ENCODE measurements at places on chromosomes 12 and 14. TPM values are rescaled to one million over a fixed set of nuclear protein-coding genes. Genes with fewer than 3 reads are reported as not detected.
A peak's percentile ranks its signal among the peaks of the same experiment; 100 is the strongest.

- no peak for DNase-seq
These were observed 287.5 kb downstream of the DUSP6 start for GRCh38 chr12:89064780-89065179.

GRCh38 chr14:70714055-70714550, 72.4 kb downstream of the TTC9 start:
- peak; percentile 15 for DNase-seq

- no peak for DNase-seq
These were observed 222.4 kb downstream of the PAX9 start for GRCh38 chr14:36884049-36884448.

DNA sequence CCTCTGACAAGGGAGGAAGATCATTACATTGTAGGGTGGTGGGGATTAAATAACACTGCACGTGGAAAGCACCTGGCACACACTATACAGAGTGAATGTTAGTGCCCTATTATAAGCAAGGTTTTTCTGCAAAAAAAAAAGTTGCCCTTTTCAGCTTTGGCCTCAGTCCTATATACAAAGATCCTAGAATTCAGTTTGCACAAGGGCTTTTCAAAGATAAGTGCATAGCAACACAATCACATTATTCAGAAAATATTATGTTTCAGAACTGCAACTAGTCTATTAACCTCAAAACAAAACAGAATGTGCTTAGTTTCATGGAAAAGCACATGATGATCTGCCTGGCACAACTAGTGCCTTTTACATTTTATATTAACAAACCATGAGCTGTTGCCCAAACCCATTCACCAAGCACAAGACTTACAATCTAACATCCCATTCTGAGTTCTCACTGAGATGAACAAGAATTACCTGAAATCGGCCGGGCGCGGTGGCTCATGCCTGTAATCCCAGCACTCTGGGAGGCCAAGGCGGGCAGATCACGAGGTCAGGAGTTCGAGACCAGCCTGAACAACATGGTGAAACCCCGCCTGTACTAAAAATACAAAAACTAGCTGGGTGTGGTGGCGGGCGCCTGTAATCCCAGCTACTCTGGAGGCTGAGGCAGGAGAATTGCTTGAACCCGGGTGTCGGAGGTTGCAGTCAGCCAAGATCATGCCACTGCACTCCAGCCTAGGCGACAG, 1.8 kb downstream of the TM7SF3 start:
- no peak for DNase-seq

- DNase-seq = no peak
These were observed 510.4 kb downstream of the SLC16A7 start for GRCh38 chr12:60106214-60106613.

DNA sequence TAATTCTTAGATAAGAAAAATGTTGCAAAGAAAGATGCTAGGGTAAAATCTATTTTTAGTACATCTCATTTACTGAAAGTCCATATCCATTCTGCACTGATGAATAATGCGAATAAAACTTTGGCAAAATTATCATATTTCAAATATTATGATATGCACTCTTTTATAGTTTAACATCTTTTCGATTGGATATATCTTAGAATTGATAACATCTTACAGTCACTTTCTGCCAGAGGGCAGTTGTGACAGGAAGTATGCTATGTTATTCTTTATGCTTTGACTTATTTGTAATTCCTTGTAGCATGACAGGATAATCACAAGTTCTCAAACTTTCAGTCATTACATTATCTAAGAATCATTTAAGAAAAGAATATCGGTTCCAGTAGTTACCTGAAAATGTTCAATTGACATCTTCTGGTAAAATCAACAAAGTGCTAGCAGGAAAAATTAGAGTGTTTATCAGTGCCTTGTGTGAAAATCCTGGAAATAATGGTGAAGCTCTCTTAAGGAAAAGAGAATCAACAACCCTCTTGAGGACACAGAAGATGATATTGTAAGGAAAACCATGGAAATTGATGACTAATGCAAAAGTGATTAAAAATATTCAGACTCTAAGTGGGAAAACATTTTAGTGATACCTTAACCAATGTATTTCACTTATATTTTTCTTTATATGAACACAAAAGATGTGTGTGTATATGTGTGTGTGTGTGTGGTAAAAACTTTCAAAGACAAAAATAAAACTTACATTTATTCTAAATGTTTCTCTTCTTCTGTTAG, 95.5 kb downstream of the SLC6A15 start:
- no peak for DNase-seq

- DNase-seq = no peak
These were observed 1.6 kb downstream of the INSM2 start for GRCh38 chr14:35535483-35536112.

DNA sequence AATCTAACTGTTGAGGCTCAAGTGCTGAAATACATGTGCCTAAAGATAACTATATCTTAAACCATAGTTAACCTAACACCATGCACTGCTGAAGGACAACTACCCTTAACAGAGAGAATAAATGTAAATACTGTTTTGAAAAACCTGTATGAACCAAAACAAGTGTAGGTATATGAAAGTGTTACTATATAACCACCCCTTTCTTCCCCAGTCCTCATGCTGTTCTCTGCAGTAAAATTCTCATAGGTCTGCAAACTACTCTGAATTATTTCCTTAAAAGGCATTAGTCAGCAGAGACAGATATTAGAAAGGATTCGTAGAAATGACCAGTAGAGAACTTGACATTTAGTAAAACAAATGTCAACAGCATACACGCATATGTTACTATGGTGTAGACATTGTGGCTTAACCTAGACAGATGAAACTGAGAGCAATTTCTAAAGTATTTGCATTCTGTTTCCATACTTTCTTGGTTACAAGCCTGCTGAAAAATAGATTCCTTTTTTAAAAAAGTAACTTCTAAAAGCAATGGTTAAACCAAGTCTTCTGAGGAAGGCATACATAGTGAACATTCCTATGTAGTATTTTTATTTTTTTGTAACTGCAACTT, 13.9 kb downstream of the CSRP2 start:
- no peak for DNase-seq

GRCh38 chr14:30227436-30227835, 299.8 kb upstream of the PRKD1 start:
- no peak for DNase-seq

DNA sequence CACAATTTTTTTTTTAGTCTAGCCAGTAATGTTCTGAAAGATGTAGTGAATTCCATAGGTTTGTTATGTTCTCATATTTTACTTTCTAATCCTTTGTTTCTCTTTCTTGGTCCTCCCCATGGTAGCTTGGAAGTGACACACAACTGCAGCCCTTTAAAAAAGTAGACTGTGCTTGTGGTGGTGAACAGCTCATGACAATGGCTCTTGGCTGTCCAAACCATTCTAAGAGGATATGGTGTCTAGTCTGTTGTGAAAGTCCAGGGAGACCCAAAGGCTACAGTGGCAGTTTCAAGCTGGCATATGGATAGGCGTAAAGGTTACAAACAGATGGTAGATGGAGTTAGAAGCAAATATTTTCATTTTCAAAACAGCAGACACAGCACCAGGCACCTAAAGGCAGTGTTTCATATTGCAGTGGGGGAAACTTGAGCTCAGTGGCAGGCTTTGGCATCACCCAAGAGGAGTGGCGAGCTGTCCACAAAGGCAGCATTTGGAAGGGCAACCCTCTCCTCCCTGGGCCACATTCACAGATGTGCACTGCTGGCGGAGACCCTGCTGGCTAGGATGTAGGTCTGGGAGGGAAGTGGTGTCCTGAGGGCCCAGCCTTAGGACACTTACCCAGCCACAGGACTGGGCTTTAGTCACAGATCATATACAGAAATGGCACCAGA, 102.1 kb downstream of the DYRK2 start:
- DNase-seq = no peak

Gene RNASE8
- total RNA-seq = not detected

Gene ACTR6
- 31.8 TPM for total RNA-seq

Gene C12orf50
- total RNA-seq = 0.26 TPM

Gene CELA1
- not detected for total RNA-seq

Gene MORN3
- 0.16 TPM for total RNA-seq

Gene COX8C
- not detected for total RNA-seq

Gene PPM1H
- 6.5 TPM for total RNA-seq

Gene PDE3A
- total RNA-seq = 63.7 TPM

Gene KLHL33
- 0.69 TPM for total RNA-seq

Gene C3AR1
- 7.0 TPM for total RNA-seq

Gene SAMD15
- 1.3 TPM for total RNA-seq

Gene KLRC1
- 2.4 TPM for total RNA-seq
